ENCODE measurements at places on chromosomes 3 and 15.

GRCh38 chr3:46574881-46575576 lies 8.9 kb upstream of the LRRC2 start:
- DNase-seq, result no peak

DNA sequence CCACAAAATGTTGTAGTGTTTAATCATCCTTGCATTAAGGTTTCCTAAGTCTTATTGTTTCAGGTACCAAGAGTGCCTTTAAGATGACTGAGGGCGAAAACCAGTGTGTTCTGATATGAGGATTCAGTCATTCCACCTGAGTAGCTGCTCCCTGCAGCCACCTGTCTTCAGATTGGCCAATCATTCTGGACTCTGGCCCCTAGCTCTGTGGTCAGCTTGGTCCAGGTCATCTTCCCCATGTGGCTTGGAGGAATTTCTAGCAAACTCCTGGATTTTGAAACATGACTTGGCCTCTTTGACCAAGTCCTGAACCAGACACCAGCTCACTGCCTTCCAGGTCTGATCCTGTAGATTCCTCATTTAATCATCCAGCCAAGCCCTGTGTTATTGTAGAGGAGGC lies 7.8 kb upstream of the SLC7A14 start:
- no peak for DNase-seq

DNA sequence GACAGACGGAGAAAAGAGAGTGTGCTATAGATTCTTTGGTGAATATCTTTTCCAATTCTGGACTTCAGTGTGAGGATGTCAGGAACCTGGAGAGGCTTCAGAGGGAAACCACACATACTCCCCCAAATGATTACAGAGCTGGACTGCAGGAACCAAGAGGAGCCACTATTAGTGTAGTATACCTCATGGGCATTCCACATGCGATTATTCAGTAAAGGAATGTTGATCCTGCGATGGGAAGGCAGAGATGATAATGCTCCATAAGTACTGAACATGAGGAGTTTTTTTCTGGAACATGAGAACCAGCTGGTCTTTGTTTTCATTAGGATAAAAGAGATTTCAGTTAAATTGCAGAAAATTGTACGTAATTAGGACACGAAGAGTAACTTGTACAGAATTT lies 18.7 kb downstream of the STARD9 start:
- no peak for DNase-seq

DNA sequence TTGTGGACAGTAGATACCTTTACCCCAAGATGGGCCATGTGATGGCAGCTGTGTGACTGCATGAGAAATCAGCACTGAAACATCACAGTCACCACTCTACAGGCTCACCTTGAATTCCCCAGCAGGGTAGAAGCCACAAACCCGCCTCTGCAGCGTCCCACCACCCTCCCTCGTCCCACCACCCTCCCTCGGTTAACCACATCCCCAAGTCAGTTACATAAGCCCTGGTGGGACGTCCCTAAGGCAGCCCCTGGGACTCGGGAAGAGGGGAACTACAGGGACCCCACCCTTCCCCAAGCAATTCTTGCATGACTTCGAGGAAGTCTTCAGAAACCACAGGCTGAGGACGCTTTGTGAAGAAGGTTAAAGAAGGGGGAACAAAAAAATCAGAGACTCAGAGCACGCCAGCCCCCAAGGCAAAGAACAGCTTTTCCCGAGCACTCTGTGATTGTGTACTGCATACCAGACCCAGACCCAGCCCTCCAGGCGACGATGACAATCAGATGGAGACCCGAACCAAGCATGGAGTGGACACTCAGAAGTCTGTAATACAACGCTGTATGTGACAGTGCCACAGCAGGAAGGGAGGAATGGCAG lies 60.5 kb downstream of the SH3BP5 start:
- peak; percentile 76 for DNase-seq

GRCh38 chr3:61559136-61559731 lies 2.1 kb upstream of the PTPRG start:
- no peak for DNase-seq

- peak; percentile 5 for DNase-seq
These were observed 16.9 kb downstream of the CEP19 start for GRCh38 chr3:196694941-196695848.

DNA sequence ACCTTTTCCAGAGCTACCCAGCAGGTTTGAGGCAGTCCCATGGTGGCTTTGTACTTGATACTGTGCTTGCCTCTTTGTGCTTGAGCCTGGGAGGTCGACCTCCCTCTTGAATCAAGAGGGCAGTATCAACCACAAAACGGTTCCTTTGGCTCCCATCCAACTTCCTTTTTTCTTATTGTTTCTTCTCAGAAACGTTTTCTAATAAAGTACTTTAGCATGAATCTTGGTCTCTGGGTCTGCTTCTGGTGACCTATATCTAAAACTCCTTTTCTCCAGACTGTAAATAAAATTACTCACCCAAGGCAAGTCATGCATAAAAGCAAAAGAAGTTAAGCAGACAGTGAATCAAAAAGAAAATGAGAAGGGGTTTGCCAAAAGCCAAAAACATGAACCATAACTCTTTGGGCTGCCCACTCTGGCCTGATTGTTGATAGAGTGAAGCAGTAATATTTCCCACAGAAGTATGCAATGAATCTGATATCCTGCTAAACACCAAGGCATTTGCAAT lies 112.2 kb upstream of the SLC4A7 start:
- DNase-seq, result no peak

- no peak for DNase-seq
These were observed 2.7 kb upstream of the ADPGK start for GRCh38 chr15:72786242-72786641.

- DNase-seq, result no peak
These were observed 361.3 kb downstream of the SV2B start for GRCh38 chr15:91461377-91461776.

DNA sequence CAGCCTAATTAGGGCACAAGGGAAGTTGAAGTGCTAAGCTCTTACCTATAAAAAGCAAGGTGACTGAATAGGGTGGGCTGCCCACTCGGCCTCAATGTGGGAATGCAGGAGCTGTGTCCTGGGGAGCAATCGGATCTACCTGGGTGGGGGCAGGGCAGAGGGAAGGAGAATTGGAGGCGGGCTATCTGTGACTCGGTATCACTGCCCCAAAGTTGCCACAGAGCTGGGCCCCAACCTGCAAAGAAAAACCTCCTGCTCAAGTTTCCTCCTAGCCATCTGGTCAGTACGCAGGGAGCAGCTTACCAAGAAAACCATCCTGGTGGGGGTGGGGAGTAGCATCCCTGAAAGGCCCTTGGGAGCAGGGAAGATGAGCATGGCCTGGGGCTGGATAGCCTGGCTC lies 10.7 kb downstream of the CIB2 start:
- DNase-seq, result no peak

- no peak for DNase-seq
These were observed 174.6 kb downstream of the CHST2 start for GRCh38 chr3:143294188-143294587.

DNA sequence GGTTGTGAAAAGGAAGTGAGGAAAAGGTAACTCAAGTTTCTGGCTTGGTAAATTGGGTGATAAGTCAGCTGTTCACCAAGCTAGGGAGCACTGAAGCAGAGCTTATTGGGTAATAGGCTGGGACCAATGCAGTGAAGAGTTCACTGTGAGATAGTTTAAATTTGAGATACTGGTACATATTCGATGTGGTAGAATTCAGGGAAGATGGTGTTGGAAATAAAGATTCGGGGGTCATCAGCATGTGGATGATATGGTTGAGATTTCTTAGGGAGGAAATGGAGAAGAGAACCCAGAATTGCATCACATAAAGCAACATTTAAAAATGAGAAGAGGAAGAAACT lies 16.9 kb downstream of the MME start:
- DNase-seq, result no peak

DNA sequence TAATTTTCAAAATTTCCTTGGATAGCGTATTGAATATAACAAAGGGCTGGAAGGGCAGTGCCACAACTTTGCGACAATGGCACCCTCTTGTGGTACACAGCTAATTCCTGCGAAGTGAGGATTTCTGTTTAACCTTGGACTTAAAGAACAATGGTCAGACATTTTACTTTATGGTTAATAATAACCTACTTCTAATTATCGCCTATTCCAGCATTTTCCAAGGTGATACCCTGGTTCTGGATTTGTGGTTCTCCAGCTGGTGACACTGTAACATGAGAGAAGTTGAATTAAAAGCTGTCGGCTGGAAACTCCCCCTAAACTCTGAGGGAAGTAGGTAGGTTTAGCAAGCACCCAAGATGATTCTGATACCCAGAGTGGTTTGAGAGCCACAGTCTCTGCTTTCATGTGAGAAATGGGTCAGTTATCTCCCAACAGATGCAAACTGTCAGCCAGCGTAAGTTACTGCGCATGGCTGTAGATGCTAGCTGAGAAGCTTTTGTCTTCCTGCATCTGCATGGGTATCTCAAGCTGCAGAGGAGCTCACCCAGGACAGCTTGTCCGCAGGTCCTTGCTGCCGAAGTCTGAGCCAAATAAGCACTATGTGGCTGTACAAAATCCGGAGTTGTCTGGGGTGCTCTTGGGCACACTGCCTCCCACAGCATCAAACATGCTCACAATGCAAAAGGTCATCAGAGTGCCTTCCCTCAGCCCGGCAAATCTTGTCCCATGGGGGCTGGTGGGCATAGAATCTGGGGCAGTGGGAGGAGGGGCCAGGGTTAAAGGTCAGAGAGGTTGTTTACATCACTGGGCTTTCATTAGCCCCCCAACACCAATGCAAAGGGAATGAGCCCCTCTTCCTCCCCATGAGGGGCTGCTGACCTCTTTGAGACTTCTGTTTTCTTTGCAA lies 6.6 kb upstream of the CHSY1 start:
- DNase-seq, result no peak

DNA sequence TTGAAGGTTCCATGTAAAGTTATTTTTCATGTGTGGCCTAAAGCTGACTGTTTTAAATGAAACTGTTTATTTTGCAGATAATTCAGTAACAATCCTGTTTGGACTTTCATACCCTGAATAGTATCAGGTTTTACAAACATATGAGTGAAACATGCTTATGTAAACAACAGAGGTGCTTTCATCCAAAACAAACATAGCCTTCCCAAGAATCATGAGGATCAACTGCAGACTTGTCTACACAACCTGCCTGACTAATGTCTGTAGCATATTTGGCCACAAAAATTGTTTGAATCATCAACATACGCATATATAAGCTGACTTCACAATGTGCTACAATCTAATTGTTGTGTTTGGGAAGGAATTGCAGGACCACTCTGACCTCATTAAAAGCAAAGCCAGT lies 190.4 kb downstream of the DIPK2A start:
- no peak for DNase-seq

DNA sequence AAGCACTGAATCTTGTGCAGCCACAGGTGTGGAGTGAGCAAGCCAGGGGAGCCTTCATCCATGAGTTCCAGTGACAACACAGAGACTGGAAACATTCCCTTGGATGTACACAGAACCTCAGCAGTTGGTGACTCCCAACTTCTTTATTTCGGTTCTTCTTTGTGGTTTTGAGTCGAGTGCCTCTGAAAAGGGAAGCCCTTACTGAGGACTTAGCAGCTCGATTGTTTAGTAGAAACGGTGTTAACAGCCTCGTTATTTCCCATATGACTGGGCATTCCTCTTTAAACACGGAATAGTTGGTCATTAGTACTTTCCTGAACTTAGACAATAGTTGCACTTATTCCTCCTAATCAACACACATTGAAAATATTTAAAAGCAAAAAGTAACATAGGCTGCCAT lies 7.7 kb downstream of the SLCO3A1 start:
- DNase-seq, result no peak

DNA sequence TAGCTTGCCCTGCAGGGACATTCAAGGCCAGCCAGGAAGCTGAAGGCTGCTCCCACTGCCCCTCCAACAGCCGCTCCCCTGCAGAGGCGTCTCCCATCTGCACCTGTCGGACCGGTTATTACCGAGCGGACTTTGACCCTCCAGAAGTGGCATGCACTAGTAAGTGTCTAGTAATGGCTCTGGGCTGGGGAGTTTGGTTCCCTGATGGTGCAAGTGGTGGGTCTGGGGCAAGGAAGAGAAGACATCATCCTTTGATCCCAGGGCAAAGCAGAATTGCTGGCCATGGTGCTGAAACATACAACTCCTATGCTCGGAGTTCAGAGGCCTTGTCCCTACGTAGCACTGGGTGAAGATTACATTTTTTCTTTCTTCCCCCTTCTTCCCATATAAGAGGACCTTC lies 311.4 kb downstream of the EPHB1 start:
- DNase-seq, result no peak

DNA sequence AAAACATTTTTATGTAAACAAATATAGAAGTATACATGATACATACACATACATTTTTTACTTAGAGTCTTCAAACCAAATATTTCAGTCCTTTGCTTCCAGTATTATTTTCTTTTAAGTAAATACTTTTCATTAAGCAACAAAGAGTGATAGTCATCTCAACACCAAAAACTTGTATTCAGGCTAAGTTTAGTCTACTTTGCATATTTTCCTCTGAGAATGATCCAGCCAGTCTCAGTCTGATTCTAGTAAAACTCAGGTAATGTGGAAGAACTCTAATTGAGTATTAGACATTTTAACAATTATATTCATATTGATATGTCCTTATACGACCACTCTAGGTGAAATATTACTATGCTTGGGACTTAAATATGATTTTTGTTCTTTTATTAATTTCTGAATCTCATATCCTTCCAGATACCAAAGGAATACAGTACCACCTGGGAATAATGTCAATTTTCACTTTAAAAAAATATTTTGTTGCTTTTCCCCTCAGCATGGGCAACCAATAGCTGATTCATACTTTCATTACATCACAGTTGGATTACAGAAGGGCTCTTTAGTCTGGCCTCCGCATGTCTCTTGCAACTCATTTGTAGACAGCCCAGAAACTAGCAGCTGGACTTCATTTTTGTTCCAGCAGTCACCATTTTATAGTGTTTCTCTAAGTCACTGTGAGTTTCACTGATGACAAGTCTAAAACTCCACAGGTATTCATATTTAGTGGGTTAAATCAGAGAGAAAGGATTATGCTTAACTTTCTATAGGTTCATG lies 390.4 kb downstream of the ZBTB20 start:
- no peak for DNase-seq

DNA sequence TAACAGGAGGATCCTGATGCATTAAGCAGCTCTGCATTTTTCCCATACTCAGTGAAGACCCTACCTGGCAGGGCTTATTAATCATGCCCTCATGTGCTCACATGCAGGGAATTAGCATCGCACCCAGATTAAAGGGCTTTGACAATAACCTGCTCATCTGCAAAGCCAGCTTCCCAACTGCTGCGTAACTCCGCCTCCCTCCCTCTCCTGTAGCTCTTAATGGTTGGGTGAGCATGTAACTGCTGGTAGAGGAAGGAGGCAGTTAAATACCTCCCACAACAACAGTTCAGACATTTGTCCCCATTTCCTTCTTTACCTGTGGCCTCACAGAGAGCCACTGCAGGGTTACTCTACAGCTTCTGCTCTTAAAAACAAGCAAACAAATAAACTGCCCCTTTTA lies 203.6 kb upstream of the WNT5A start:
- no peak for DNase-seq

DNA sequence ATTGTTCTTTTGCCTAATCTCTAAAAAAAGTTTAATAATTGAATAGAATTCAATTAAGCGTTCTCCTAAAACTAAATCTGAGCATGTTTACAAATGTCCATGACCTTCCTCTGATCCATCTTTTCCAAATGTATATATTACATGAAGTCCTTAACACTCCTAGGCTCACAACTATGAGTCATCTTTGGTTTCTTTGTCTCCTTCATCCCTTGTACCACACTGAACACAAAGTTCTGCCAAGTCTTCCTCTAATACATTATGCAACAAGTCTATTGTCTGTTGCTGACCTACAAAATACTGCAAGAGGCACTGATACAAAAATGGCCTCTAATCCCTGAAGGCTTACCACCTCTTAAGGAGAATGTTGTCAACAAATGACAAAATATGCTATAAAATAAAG lies 550.2 kb downstream of the PYDC2 start:
- DNase-seq, result no peak

- no peak for DNase-seq
These were observed 53.4 kb upstream of the APEH start for GRCh38 chr3:49620728-49621127.

All from stimulated activated CD8-positive, alpha-beta memory T cell treated with anti-CD3 and anti-CD28 coated beads, Interleukin-4, amount 100 ng/mL, for 4 hours (primary cell).